ENCODE measurements at places on chromosomes 12 and 14.

GRCh38 chr12:9050521-9051157 is 61.3 kb downstream of the KLRG1 start:
- DNase-seq: no peak

- DNase-seq: peak; percentile 12
Observed at GRCh38 chr12:54439096-54439495, 20.0 kb upstream of the ITGA5 start.

DNA sequence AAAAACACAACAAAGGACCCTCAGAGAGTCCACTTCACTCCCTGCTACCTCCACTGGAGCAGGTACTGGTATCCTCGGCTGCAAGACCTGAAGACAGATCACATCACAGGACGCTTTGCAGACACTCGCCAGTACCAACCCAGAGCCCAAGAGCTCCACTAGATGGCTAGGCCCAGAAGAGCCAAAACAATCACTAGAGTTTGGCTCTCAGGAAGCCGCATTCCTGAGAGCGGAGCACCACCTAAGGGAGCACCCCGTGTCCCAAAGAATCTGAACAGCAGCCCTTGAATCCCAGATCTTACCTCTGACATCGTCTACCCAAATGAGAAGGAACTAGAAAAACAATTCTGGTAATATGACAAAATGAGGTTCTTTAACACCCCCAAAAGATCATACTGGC is 399.8 kb downstream of the RAD51B start:
- DNase-seq: no peak

- DNase-seq: peak; percentile 52
Observed at GRCh38 chr14:74941676-74942097, 13.7 kb downstream of the PGF start.

GRCh38 chr14:63193236-63193635 is 11.0 kb upstream of the RHOJ start:
- DNase-seq: peak; percentile 34

- DNase-seq: peak; percentile 99
Observed at GRCh38 chr12:67268335-67268895, 743 bp upstream of the CAND1 start.

DNA sequence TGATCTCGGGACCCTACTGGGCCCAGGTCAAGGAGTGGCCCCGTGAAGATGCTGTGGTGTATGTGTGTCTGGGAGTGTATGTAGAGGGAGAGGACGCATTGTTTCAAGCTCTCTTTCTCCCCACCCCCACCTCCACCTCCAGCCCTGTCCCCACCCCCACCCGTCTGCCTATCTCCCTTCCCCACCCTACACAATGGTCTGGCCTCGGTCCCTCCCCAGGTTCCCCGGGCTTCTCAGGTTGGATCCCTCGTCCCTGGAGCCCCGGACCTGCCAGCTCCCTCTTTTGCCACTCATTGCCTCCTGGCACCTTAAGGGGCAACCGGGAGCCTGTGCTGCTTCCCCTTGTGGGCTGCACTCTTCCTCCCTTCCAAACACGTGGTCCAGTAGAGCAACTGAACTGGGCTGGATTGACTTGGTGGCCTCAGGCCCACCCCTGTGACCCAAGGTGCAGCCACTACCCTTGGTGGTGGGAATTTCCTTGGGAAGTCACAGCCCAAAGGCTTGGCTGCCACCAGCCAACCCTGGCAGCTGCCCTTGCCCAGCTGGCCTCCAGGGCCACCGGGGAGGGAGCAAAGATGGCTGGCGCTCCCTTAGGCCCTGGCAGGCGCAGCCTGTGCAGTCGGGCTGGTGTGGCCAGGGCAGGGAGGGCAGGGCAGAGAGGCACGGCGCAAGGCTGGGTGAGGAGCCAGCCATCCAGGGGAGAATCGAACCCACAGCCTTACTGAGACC is 628 bp downstream of the VRTN start:
- DNase-seq: no peak

DNA sequence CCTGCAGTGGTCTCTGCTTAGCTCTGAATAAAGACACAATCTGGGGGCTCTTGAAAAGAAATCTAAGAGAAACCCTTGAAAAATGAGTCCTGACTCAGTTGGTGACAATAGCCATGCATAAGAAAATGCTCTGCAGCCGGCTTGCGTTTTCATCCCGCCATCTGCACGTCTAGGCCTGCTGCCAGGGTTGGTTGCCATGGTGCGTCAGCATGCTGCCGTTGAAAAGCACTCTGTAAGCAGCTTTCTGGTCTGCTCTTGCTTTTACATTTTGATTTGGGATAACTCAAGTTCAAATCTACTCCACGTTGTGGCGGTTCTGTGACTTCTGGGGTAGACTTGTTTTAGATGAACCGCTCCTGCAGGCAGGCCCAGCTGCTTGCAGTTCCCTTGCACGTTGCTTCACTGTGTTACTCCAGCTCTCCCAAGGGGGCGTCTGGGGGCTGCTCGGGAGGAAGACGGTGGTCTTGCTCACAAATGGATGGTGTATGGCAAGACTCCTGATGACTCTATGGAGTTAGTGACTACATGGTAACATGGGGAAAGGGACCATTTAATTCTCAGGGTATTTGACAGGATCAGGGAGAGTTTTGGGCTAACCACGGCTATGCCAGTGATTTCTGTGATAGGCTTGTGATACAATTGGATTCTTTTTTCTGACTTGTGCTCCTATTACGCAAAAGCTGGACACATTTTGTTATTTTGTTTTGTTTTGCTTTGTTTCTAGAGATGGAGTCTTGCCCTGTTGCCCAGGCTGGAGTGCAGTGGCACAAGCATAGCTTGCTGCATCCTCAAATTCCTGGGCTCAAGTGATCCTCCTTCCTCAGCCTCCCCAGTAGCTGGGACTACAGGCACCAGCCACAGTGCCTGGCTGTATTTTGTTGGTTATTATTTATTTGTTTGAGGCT is 15.8 kb downstream of the WNT5B start:
- DNase-seq: peak; percentile 81
